H7 (cell line): ENCODE measurements at places on chromosomes 4 and X. TPM values are rescaled to one million over a fixed set of nuclear protein-coding genes. Genes with fewer than 3 reads are reported as not detected.

TLR10 gene
- total RNA-seq, result not detected in 2 replicates

XAGE2 gene
- not detected in 2 replicates for total RNA-seq

LEF1 gene
- 0.28 and 0.48 TPM in 2 replicates for total RNA-seq

SSX1 gene
- total RNA-seq, result 0.14 and 0.18 TPM in 2 replicates

CLDN2 gene
- not detected in 2 replicates for total RNA-seq

CXCL5 gene
- total RNA-seq, result 0.31 and 0.55 TPM in 2 replicates

PRDM5 gene
- 17.3 and 25.4 TPM in 2 replicates for total RNA-seq

VEGFC gene
- total RNA-seq, result 0.59 and 0.89 TPM in 2 replicates

APLN gene
- total RNA-seq, result 0.38 and 0.44 TPM in 2 replicates

TSPAN5 gene
- total RNA-seq, result 4.3 and 6.6 TPM in 2 replicates

DAPP1 gene
- not detected in 2 replicates for total RNA-seq

VSIG4 gene
- total RNA-seq, result not detected in 2 replicates

FGFR3 gene
- total RNA-seq, result 37.5 and 43.6 TPM in 2 replicates

MAGIX gene
- 0.21 and 1.00 TPM in 2 replicates for total RNA-seq

S100G gene
- total RNA-seq, result not detected in 2 replicates

HMX1 gene
- total RNA-seq, result 2.0 and 4.4 TPM in 2 replicates

MAGEA12 gene
- total RNA-seq, result not detected in 2 replicates

GPRIN3 gene
- total RNA-seq, result 0.42 and 0.44 TPM in 2 replicates

IRS4 gene
- 5.9 and 7.9 TPM in 2 replicates for total RNA-seq

GUF1 gene
- 21.9 and 30.4 TPM in 2 replicates for total RNA-seq

CSAG1 gene
- total RNA-seq, result not detected in 2 replicates

BEND2 gene
- not detected in 2 replicates for total RNA-seq

SMARCAD1 gene
- 39.5 and 42.4 TPM in 2 replicates for total RNA-seq
